Stimulated activated CD8-positive, alpha-beta memory T cell treated with anti-CD3 and anti-CD28 coated beads, Interleukin-4, amount 100 ng/mL, for 1 hour (primary cell): ENCODE measurements at places on chromosomes 13 and 19.

DNA sequence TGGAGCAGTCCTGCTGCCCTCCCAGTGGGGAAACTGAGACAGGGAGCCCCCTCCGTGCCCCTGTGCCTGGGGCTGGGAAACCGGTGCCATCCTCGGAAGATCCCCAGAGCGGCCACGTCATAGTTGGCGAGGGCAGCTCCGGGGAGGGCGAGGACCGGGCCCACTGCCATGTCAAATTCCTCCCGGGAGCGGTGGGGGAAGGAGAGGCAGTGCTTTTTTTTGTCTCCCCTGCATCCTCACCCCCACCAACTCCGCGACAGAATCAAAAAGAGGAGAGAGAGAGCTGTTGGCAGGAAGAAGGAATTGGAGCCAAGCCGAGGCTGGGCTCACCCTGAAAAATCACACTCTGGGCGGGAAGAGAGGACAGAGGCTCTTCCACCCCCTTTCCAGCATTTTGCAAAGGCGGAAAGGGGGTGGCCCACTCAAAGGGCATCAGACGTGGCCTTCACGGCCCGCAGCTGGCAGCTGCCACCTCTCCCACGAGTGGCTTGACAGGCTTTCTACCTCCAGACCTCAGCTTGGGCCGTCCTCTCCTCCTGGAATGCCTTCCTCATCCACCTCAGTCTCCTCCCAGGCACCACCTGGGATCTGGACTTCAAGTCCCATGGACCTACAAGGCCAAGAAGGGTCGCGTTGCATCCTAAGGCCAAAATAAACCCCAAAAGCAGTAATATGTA lies 19.6 kb upstream of the NFIC start:
- no peak for DNase-seq

DNA sequence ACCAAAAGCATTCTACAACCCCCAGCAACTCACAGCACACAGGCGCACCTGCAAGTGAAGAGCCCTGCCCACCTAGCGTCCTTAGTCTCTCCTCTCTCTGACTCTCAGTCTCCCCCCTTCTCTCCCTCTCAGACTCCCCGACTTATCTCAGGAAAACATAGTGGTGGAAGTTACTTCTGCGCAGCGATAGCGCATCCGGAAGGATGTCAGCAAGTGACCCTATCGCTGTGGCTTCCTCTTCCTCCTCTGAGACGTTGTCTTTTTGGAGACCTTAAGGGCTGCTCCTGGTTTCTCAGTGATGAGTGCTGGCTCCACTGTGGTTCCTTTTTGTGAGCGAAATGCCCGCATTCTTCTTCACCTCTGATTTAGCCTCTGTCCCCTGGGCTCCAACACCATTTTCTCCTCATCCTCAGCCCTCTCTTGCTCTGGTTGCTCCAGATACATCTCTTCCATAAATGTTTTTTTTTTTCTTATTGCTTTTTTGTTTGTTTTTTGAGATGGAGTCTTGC lies 1.4 kb upstream of the YIF1B start:
- DNase-seq = no peak

DNA sequence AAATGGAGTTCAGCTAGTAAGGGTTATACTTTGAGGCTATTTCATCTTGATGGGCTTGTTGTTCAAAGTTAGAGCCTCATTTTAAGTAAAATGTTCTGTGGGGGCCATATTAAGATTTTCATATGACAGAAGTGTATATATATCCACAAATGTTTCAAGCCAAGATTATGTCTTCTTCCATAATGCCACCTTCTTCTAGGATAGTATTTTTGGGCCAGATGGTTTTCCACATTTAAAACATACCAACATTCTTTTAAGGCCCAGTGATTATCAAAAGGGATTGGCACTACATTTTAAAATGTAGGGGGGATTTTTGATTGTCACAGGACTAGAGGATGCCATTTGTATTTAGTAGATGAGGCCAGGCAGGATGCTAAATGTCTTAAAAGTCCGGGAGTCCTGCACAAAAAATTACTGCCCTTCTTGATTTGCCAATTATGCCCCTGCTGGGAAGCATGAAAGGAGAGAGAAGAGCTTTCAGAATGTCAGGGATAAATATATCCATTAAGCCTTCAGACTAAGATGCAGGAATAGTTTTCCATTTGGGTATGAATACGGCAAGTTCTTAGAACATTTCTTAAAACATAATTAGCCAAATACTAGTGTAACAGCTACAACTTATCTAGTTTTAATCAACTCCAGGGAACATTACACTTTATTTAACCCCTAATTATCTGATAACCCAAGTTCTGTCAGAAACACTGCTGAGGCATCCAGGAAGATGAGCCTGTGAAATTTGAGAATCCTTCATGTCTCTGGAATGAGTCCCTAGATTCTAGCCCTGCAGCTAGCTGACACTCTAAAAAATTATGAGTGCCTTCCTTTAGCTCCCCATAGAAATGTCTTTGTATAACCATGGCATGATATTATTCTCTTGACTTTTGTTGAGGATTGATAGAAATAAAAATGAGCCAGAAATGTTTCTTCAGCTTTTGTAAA lies 34.0 kb downstream of the ITM2B start:
- DNase-seq = no peak

GRCh38 chr19:35777086-35777841 lies 1.9 kb downstream of the ARHGAP33 start:
- no peak for DNase-seq

DNA sequence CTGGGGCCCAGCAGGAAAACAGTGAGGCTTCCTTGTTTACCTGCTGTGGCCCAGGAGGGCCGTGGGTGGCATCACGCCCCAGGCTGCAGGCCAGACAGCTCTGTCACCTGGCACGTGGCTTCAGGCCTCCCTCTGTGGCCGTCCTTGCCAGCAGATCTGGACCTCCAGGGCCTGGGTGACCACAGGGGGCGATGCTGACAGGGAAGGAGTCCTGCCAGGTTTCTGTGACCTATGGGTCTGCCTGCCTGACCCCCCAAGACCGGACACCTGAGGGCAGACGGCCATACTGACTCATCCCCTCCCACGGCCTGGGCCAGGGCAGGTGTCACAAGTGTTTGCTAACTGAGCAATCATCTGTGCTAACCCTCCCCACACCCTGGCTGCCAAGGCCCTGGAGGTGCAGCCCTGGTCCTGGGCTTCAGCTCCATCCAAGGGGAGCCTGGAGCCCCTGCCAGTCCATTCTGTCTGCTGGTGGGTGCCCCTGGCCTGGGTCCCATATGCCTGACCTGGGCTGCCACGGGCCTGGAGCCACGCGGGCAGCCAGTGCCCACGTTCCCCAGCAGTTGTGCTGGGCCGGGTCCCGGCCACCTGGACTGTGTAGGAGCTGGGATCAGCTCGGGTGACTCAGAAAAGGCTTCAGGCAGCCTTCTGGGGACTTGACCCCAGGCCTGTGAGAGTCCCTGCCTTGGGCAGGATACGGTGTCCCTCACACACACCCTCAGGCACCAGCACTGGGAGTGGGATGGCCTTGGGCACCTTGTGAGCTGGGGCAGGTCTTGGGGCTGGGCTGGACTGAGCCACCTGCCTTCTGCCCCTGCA lies 3.7 kb downstream of the CDC34 start:
- no peak for DNase-seq

DNA sequence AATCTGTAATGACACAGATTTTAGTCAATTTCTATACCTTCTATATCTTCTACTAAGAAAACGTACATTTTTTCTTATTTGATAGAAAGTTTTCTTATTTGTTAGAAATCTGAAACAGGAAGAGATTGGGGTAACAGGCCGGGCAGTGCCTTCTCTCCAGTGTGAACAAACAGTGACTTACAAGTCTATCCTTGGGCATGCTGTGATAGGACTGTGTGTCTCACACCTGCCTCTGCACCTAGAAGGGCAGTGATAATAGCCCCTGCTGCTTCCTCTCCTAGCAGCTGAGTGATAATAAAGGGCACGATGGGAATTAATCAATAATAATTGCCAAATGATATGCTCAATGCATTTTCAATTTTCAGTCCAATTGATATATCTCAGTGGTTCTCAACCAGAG lies 1.4 kb downstream of the TMEM272 start:
- no peak for DNase-seq

- DNase-seq = no peak
These were observed 10.6 kb upstream of the ADGRE1 start for GRCh38 chr19:6876748-6877147.

GRCh38 chr13:33051632-33052031 lies 35.4 kb downstream of the KL start:
- DNase-seq = no peak

DNA sequence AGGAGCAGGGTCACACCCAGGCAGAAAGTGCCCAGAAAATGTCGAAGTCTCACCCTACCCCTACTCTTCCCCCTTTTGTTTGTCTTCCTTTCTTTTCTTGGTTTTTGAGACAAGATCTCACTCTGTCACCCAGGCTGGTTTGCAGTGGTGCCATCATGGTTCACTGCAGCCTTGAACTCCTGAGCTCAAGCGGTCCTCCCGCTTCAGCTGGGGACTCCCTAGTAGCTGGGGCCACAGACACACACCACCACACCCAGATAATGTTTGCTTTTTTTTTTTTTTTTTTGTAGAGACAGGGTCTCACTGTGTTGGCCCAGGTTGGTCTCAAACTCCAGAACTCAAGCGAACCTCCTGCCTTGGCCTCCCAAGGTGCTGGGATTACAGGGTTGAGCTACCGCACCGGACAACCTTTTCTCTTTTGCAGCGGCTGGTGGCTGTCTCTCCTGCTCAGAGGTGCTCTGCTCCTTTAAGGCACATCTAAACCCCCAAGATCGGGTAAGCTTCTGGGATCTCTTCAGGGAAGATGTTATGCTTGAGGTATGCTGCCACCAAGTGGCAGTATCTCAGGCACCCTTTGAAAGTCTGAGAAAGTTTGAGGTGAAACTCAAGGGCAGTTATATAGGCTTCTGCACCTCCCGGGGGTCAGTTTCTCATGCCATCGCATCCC lies 22.4 kb upstream of the EBI3 start:
- no peak for DNase-seq

- no peak for DNase-seq
These were observed 38.7 kb downstream of the C13orf46 start for GRCh38 chr13:113935001-113935844.

- DNase-seq = no peak
These were observed 389.2 kb downstream of the DIAPH3 start for GRCh38 chr13:59774491-59774971.

GRCh38 chr19:46134527-46134926 lies 10.0 kb upstream of the IGFL3 start:
- no peak for DNase-seq

DNA sequence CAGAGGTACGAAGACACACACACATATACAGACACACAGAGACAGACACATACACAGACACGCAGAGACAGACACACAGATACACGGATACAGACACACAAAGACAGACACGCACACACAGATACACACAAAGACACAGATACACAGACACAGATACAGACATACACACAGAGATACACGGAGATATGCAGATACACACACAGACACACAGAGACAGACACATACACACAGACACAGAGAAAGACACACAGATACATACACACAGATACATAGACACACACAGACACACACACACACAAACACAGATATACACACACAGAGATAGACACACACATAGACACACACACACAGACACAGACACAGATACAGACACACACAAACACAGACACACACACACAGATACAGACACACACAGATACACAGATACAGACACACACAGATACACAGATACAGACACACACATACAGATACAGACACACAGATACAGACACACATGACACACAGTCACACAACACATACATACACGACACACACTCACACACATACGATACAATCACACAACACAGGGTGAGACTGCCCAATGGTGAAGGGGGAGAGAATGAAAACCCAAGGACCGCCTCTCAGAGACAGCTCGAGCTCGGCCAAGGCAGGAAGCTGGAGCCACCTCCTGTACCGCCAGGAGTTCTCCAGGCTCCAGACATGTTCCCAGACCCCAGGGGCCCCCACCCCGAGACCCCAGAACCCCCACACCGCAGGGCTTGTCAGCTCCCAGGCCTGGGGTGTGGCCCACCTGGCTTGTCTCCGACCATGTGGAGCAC lies 8.8 kb upstream of the CCER2 start:
- DNase-seq = no peak

DNA sequence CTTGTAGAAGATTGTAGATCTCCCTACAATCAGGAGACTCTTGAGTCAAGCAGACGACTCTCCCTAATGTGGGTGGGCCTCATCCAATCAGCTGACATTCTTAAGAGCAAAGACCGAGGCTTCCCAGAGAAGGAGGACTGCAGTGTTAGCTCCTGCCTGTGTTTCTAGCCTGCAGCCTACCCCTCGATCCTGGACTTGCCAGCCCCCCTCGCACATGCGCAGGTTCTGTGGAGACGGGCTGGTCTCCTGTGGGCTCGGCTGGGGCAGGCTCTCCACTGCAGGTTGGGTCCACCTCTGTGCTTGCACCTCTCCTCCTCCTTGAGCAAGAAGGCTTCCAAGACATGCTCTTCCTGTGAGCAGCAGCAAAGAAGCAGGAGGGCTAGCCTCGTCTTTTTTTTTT lies 185.2 kb upstream of the SOX1 start:
- no peak for DNase-seq

DNA sequence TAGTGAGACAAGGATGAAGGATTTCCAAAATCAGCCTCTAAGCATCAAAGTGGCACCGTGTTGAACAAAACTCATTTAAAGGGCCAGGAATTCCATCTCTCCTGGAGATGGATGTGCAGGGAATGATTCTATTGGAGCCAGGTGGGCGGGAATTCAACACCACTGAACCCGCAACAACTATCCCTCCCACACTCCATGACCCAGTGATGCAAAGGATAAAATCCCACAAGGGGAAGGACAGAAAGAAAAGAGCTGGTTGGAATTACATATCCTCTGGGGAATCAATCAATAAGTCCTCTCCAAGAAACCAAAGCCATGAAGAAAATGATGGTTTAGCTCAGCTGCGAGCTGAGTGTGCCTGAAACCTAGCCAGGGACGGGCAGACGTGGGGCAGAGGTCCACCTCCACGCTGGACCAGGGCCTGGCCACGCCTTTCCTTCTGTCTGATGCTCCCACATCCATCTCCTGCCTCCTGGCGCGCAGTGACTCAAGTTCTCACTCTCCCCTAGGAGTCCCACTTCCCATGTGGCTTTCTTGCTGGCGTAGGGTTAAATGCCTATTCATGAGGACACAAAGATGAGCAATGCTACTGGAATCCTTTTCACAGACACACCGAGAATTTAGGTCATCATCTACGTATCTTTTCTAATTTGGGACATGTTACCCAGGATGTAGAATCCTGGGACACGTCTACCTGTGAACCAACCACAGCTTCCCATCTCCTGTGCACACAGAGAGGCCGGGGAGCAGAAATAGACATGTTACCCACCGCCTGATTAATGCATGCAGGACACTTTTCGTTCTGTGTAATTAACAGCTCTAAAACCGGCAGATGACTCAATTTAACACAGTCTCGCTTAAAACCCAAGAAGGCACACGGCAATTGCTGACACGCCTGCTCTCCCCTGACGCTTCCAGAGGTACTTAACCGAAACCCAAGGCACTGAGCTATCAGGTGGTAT lies 48.6 kb downstream of the PEPD start:
- no peak for DNase-seq

DNA sequence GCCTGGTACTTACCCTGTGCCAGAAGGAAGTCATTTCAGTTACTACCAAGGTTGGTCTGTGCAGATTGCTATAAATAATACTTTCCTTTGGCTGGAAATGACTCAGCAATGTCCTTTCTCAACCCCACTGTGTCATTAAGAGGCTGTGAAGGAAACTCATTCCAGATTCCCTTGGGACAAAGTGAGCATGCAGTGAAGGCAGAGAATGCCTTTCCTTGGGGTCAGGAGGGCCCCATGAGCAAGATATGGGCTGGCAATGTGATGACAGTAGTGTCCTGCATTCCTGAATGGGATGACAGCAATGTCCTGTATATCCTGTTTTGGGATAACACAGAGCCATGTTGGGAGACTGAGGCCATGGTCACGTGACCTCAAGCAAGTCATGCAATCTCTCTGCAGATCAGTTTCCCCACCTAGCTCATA lies 213.1 kb upstream of the TMTC4 start:
- no peak for DNase-seq
